ENCODE measurements at places on chromosomes 3 and 15.

DNA sequence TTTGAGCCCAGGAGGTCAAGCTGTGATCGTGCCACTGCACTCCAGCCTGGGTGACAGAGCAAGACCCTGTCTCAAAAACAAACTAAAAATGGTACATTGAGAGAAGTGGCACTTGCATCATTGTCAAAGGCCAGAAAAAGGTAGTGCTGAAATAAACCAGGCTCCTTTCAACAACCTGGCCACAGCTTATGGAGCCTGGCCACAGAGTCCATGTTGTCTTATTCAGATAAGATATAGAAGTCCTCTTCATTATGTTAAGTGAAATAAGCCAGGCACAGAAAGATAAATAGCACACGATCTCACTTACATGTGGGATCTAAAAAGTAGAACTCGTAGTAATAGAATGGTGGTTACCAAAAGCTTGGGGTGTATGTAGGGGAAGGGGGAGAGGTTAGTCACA lies 34.8 kb downstream of the EMC4 start:
- no peak for DNase-seq

GRCh38 chr3:100117093-100117492 lies 2.8 kb upstream of the FILIP1L start:
- DNase-seq: no peak

- no peak for DNase-seq
Observed at GRCh38 chr3:50620420-50620819, 3.5 kb downstream of the MAPKAPK3 start.

- no peak for DNase-seq
Observed at GRCh38 chr15:87680208-87680607, 576.3 kb downstream of the NTRK3 start.

- DNase-seq: no peak
Observed at GRCh38 chr3:73419179-73419803, 205.4 kb downstream of the PDZRN3 start.

- no peak for DNase-seq
Observed at GRCh38 chr15:27973886-27974285, 125.2 kb downstream of the OCA2 start.

DNA sequence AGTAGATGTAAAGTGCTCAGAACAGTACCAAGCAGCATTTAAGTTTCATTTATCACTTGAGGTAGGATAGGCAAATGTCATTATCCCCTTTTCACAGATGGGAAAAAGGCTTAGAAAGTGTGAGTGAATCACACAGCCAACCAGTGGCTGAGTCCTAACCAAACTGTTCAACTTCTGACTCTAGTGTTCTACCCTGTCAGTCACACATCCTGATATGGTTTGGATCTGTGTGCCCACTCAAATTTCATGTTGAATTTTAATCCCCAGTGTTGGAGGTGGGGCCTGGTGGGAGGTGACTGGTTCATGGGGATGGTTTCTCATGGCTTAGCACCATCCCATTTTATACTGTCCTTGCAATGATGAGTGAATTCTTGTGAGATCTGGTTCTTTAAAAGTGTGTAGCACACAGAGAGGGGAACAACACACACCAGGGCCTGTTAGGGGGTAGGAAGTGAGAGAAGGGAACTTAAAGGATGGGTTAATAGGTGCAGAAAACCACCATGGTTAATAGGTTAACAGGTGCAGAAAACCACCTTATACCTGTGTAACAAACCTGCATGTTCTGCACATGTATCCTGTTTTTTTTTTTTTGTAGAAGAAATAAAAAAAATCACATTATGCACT lies 304.7 kb downstream of the SUCLG2 start:
- no peak for DNase-seq

DNA sequence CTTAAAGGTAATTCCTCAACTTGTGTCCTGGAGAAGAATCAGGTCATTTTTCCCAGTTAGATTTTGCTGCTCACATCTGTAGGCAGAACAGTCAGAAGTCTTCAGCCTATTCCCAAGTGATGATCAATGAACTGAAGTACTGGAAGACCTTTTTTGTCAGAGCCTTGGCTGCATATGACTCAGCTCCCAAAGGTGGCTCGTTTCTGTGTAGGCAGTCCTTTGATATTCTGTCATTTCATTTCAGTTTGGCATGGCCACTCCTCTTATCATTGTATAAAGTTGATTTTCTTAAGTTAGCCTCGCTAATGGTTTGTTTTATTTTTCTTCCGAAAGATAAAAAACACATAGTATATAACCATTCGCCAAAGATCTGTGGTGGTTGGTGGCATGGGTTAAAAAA lies 90.7 kb downstream of the KLHL25 start:
- no peak for DNase-seq

DNA sequence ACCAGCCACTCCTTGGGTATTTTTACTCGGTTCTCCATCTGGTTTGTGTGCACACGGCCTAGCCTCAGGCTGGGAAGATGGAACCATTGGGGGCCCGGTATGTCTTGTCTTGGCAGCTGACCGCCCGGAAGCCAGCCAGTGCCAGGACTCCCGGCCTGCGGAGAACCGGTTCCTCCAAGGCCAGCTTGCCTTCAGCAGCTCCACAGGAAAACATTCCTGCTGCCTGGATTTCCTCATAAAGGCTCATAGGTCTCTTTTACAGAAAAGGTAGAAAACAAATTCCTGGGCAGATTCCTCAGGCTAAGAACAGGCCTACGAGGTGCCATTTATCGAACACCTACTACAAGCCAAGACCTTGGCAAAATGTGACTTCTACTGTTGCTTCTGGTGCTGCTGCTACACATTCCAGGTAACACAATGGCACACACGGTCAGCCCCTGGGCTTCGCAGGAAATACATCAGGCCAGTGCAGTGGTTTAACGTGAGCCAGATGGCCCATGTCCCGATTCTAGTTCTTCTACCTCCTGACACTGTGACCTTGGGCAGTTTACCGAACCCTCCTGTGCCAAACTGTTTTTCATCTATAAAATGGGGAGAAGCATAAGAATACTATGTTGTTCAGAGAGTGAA lies 141.8 kb downstream of the OPA1 start:
- DNase-seq: no peak

- no peak for DNase-seq
Observed at GRCh38 chr3:45473841-45474240, 85.5 kb downstream of the LARS2 start.

GRCh38 chr3:55923626-55924025 lies 436.5 kb upstream of the WNT5A start:
- no peak for DNase-seq

DNA sequence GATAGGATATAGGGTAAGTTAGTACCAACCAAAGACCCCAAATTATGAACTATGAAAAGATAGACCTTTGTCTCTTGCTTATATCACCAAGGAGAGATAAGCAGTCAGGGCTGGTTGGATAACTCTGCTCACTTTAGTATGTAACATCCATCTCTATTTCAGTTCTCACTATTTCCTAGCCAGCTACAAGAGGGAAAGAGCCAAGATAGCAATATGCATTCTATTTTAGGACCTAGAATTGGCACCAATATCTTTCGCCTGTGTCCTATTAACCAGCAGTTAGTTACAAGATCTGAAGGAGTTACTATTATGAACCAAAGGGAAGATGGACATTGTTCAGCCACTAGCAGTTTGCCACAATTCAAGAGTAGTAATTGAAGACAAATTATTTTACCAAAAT lies 457.5 kb downstream of the NSUN3 start:
- DNase-seq: no peak

GRCh38 chr3:64166584-64167162 lies 58.6 kb downstream of the PRICKLE2 start:
- DNase-seq: no peak

DNA sequence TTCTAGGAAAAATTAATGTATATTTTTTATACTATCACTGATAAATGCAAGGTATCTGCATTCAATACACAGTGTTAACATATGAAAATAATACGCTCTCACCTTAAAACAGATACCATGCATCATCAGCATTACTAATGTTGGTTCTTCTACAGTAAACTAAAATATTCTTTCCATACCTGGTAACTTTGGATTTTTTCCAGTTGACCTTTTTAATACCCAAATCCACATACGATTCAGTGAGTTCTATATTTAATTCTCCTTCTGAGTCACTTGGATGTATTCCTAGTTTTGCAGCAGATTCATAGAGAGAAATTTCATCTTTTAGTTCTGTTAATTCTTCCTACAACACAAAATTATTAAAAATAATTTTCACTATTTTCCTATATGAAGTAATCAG lies 29.9 kb downstream of the CEP152 start:
- DNase-seq: no peak

GRCh38 chr15:72796515-72797337 lies 13.2 kb upstream of the ADPGK start:
- DNase-seq: peak; percentile 26

GRCh38 chr3:195703776-195704175 lies 17.0 kb upstream of the MUC20 start:
- no peak for DNase-seq

GRCh38 chr15:69830876-69831275 lies 266.8 kb downstream of the TLE3 start:
- no peak for DNase-seq

- DNase-seq: no peak
Observed at GRCh38 chr3:134427400-134428111, 53.3 kb upstream of the AMOTL2 start.

GRCh38 chr3:127560051-127560787 lies 30.3 kb downstream of the TPRA1 start:
- no peak for DNase-seq

DNA sequence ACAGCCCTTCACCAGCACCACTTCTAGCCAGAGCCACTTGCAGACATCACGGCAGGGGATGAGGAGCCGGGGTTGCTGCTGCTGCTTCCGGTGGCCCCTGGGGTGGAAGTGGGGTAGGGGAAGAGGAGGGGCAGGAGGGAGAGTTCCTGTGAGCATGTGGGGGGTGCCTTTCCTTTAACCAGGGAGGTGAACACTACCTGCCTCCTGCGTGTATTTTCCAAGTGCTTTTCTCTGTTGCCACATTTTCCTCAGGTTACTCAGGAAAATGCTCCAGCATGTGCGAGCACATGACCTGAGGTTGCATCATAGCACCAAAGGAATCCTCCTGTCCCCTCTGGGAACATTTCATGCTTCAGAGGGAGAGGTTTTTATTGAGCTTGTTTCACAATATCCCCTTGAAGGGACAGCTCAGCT lies 12.2 kb upstream of the SACM1L start:
- DNase-seq: peak; percentile 39

DNA sequence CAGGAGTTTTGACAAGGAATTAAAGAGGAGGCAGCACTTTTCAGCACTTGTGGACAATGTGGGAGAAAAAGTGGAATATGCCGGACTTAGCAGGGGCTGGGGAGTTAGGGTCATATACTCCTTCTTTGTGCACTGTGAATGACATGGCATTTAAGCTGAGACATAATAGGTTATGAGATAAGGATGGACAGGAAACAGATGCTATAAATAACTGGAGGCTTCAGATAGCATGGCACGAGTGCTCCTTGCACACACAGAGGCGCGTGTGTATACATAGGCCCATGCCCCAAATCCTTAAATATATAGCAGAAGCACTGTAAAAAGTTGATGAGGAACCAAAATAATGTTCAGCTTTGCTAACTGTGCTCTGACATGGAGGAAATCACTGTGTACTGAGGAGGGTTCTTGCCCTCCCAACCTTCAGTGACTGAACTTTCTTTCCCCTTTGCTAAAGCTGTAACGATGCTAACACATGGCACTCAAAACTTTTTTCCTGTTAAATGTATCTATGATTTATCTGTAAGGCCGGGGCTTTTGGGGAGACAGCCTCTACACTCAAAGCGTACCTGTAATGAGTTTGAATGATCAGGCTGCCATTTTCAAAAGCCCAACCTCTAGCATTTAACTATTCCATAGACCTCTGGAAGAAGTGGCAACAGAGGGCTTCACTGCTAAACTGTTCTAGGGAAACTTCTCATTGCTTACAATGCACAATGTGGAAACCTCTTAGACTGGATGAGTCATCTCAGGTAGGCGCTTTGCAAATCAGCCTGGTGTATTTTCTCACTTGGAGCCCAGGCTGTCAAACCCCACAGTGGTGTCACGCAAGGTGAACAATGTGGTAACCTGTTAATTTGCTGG lies 784.6 kb downstream of the NR2F2 start:
- no peak for DNase-seq

- no peak for DNase-seq
Observed at GRCh38 chr3:19348500-19348899, 200.2 kb downstream of the KCNH8 start.

DNA sequence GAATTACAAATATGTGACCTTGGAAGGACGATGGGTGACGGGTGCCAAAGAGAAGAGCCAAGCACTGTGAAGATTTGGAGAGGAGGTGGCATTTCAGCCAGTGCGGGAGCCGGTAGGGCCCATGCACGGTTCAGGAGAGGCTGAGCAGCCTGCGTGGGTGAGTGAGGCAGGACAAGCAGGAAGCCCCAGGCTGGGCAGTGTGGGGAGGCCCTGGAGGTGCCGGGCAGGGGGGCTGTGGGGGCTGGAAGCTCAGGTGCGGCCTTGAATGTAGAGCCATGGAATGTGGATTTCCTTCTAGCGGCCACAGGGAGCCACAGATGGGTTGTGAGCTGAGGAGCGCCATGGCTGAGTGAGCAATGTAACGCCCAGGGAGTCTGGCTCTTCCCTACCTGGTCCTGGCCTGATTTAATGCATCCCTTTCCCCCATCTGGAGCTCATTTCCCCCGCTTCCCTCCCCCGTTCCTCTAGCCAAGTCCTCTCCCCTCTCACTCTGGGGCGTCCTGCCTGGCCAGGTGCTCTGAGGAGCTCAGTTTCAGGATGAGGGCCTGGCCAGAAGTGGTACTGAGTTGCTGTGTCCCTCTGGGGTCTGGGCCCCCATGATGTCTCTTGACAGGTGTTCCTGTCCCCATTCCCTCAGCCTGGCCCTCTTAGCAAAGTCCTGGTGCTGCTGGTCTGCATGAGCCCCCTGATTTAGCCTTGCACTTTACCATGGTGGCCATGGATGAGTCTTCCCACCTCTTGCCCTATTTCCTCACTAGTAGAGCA lies 41.8 kb upstream of the IQSEC1 start:
- DNase-seq: no peak

- no peak for DNase-seq
Observed at GRCh38 chr3:161177991-161178390, 43.1 kb upstream of the NMD3 start.

GRCh38 chr15:50800715-50801114 lies 35.2 kb upstream of the SPPL2A start:
- DNase-seq: no peak

DNA sequence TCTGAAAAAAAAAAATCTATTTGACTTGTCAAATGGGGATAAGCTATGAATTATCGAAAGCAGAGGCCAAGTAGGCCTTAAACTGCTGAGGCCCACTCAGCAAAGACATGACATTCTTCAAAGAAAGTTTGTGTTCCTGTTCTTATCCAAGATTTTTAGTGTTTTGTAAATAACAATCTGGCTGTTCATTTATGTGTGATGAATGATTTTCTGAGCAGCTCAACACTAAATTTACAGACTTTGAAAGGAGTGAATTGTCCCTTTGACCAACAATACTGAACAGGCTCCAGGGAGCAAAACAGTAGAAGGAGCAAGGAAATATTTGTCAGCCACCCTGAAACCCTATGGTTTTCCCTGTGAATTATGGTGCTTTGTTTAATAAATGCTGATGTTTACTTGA lies 512.6 kb upstream of the NAALADL2 start:
- DNase-seq: no peak
